Hair follicle dermal papilla cell (primary cell): ENCODE measurements at places on chromosomes 11 and 22. TPM values are rescaled to one million over a fixed set of nuclear protein-coding genes. Genes with fewer than 3 reads are reported as not detected.

The CFAP68 gene
- 3.8 and 3.9 TPM in 2 replicates for total RNA-seq

The RFPL1 gene
- total RNA-seq, result not detected in 2 replicates

The MUC5B gene
- not detected in 2 replicates for total RNA-seq

The PAMR1 gene
- total RNA-seq, result 30.7 and 40.1 TPM in 2 replicates

The CDHR5 gene
- total RNA-seq, result not detected in 2 replicates

The LINC01488 gene
- total RNA-seq, result not detected in 2 replicates

The C22orf23 gene
- total RNA-seq, result 0.24 and 0.65 TPM in 2 replicates

The CBX7 gene
- total RNA-seq, result 6.7 and 8.3 TPM in 2 replicates

The CBL gene
- 12.5 and 16.2 TPM in 2 replicates for total RNA-seq

The MRGPRG gene
- total RNA-seq, result not detected in 2 replicates

The LARGE2 gene
- total RNA-seq, result 0.16 TPM in 1 of 2 replicates, not detected in the other

The MSANTD4 gene
- 43.8 and 45.3 TPM in 2 replicates for total RNA-seq

The CRACR2B gene
- total RNA-seq, result 0.32 and 0.85 TPM in 2 replicates

The TPBGL gene
- total RNA-seq, result not detected in 2 replicates

The UBQLNL gene
- total RNA-seq, result 0.32 and 0.49 TPM in 2 replicates
